ENCODE measurements at places on chromosomes 12 and 14. TPM values are rescaled to one million over a fixed set of nuclear protein-coding genes. Genes with fewer than 3 reads are reported as not detected.

DNA sequence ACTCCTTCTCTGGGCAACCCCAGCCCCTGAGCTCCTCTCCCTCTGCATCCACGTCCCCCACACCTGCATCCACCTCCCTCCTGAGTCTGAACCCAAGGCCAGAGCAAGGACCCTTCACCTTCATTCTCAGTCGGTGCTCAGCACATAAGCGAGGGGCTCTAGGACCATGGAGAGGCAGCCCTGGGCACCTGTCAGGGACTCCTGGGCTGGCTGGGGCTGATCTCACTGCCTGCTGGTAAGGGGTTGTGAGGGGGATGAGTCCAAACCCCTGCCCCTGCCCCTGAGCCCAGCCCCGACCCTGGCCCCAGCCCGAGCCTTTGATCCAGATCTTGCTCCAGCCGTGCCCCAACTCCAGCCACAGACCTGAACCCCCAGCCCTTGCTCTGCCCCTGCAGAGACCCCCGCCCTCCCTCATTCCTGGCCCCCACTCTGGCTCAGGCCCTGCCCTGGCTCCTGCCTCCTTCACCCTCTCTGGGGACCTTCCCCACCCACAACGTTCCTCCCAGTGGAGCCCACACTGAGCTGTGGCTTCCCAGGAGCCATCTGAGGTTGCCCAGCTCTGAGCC, 888 bp upstream of the CCDC197 start:
- no peak for DNase-seq

DNA sequence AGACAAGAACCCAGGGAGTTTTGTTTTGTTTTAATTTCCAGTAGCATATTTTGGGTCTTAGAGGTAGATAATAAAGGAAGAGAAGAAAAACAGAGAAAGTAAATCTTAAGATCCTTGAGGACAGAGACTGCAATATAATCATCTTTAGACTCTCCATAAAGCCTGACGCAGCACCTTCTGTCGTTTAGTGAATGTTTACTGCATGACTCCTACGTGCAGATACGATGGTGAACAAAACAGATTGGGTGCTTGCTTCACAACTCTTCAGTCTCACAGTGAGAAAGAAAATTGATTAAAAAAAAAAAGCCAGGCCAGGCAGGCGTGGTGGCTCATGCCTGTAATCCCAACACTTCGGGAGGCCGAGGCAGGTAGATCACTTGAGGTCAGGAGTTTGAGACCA, 86.9 kb downstream of the STON2 start:
- DNase-seq = no peak

- no peak for DNase-seq
Measured at GRCh38 chr12:41242603-41243002, 54.5 kb downstream of the PDZRN4 start.

- no peak for DNase-seq
Measured at GRCh38 chr14:94031161-94031882, 5.2 kb downstream of the OTUB2 start.

GRCh38 chr14:95527387-95528002, 7.4 kb upstream of the GLRX5 start:
- peak; percentile 74 for DNase-seq

DNA sequence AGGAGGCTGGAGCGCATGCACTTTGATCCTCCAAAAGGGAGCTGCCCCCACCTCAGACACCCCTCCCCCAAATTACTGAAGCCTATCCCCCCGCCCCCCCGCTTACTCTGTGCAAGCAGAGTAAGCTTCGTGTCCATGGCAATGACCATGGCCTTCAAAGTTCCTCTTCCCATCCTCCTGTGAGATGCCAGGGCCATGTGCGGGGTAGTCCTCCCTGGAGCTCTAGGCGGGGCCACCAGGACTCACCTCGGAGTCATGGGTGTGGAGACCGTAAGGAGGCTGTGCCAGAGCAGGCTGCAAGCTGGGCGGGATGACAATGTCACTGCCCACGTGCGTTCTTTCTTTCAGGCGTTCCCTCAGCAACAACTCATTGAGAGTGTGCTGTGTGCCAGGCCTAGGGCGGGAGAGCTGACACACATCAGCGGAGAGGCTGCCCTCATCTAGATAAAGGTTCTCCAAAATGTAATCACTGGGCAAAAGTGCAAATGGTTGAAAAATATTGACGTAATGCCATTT, 66.8 kb downstream of the C14orf132 start:
- DNase-seq = no peak

GRCh38 chr12:20950248-20950647, 139.7 kb downstream of the SLCO1B3 start:
- DNase-seq = no peak

- no peak for DNase-seq
Measured at GRCh38 chr14:70814466-70814865, 5.2 kb upstream of the MAP3K9 start.

DNA sequence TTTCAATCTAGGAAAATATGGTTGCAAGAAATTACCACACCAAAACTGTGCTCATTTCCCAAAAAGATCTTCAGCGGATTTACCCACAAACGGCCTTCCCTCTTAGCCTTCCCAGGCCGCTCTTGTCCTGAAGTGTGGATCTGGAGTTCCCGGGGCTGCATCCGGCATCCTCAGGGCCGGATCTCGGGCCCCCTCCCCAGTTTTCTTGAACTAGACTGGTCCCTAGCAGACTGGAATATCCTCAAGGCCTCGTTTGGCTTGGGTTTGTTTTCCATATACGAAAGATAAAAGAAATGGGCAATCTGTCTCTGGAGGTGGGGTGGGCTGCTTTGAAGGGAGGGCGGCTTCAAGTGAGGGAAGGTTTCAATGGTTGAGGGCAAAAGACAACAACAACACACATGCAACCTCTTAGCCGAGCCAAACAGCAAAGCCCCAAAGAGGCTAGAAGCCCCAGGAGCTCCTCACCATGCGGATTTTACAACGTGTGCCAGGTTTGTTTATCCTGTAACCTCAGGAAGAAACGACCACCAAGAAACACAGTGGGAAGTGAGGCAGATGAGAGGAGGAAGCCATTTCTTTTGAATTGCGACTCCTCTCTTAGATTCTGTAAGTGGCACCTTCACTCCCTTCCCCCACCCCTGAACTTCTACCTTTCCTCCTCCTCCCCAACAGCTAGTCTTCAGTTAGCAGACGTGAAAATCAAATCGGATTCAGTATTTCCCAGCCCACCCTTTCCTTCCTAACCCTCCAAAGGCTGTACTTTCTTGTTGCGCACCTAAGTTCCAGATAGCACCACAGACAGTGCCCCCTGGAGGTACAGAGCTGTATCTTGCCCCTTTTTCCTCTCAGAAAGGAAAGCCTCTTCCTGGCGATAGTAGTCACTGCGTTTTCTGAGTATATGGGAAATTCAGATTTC, 2.6 kb downstream of the MYF6 start:
- no peak for DNase-seq

GRCh38 chr14:85813040-85813439, 283.1 kb downstream of the FLRT2 start:
- DNase-seq = peak; percentile 31

DNA sequence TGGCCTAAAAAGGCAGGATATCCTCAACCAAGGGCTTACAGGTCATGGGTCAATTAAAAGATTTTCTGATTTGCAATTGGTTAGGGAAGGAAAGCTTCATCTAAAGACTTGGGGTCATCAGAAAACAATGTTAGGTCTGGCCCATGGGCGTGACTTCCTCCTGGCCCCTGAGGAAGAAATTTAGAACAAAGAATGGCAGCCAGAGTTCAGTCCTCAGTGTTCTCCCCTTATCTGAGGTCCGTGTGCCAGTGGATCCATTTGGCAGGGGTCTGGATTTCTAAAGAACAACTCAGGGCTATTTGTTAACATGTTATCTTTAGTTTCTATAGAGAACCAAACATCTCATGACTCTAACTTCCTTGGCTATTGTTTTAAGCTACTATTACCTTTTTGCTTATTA, 27.8 kb upstream of the NFYB start:
- DNase-seq = no peak

- no peak for DNase-seq
Measured at GRCh38 chr12:22223356-22223755, 111.2 kb downstream of the ST8SIA1 start.

- no peak for DNase-seq
Measured at GRCh38 chr12:26238341-26239121, 43.2 kb downstream of the SSPN start.

GRCh38 chr12:105764216-105764835, 374.4 kb downstream of the NUAK1 start:
- DNase-seq = no peak

Gene CCDC177
- total RNA-seq = not detected

Gene DLK1
- total RNA-seq = not detected

Gene ESR2
- not detected for total RNA-seq

Gene ZC3H10
- total RNA-seq = 9.1 TPM

Gene KLRC2
- total RNA-seq = 1.6 TPM

Gene NELL2
- 43.8 TPM for total RNA-seq
